ENCODE measurements at places on chromosomes 2 and 18.
A peak's percentile ranks its signal among the peaks of the same experiment; 100 is the strongest.

- H3K27ac ChIP-seq = no peak overlapping the region
- H3K4me1 ChIP-seq = peaks cover 14% of the 10 kb centered on the region
- DNase-seq = no peak
- no peaks in the 10 kb centered on the region for H3K36me3 ChIP-seq
- no peaks in the 10 kb centered on the region for H3K27me3 ChIP-seq
Observed at GRCh38 chr2:23293731-23294130, 91.2 kb upstream of the KLHL29 start.

DNA sequence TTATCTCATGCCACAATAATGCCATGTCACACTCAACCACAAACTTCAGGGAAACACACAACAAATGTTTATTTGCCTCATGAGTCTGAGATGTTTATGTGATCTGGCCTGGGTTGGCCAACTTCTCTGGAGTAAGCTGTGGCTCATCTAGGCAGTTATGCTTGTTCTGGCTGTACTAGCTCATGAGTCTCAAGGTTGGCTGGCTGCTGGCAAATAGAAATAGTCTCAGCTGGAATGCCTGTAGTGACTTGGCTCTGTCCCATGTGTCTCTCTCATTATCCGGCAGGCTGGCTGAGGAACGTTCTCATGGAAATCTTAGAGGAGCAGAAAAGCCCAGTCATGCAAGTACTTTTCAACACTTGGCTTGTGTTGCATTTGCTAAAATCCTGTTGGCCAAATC lies 234.9 kb upstream of the CDH2 start:
- H3K27ac ChIP-seq = no peak overlapping the region
- H3K4me3 ChIP-seq = no peak overlapping the region
- H3K4me1 ChIP-seq = no peaks in the 10 kb centered on the region
- no peaks in the 10 kb centered on the region for H3K36me3 ChIP-seq

DNA sequence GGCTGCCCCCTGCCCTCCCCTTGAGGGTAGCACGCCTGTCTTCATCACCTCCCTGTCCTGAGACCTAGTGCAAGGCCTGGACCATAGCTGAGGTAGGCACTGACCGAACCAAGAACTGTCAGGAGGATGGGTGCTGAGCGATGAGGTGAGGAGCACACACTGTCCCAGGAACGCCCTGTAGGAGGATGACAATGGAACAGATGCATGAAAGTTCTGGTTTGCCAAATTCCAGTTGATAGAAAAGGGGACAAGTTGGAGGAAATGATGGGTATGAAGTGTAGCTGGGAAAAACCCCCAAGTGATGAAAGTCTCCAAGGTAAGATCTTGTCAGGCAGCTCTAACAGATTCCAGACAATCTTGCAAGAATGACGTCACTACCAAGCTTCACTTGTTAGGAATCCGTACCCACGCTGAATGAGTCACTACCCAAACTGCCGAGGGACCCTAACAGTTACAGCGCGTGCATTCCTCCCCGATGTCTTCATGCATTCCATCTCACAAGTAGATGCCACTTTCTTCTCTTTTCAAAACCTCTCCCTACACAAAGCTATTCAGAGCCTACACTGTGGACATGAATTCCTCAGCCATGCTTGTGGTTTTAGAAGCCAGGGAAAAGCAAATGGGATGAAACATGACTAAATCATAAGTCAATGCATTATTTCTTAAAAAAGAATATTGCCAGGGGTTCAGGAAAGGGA lies 27.6 kb downstream of the MRPL33 start:
- DNase-seq = no peak
- peaks cover 24% of the 10 kb centered on the region for H3K4me1 ChIP-seq
- H3K4me3 ChIP-seq = no peak overlapping the region
- H3K36me3 ChIP-seq = no peaks in the 10 kb centered on the region
- peak overlapping the region; percentile 64 for H3K27ac ChIP-seq

DNA sequence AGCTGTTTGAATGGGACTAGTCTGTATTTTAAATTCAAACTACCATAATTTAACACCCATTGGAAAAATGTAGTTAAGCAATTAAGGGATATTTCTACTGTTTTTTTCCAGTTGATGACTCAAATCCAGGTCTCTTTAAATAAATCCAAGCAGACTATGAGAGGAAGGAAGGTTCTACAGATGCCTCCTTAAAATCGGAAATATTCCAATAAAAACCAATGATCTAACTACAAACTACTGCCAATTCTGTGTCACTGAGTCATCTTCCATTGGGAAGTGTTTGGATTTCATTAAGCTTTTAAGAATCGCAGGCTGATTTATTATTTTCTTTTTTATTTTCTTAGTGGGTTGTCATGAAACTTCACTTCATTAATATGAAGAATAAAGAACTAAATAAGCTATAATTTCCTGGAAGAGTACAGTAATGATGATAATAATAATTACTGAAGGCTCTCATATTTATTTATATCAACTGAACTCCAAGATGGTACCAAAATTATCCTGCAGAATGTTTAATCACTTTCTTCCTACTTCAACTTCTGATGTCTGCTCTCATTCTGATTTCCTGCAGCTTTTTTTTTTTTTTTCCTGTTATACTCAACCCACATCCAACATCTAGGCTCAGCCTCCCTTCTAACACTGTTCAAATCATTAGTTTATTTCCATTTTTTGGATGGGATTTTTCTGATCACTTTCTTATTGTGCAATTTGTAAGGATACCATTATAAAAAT lies 166.3 kb upstream of the FN1 start:
- H3K36me3 ChIP-seq = no peaks in the 10 kb centered on the region
- no peak for DNase-seq
- H3K4me1 ChIP-seq = no peaks in the 10 kb centered on the region

DNA sequence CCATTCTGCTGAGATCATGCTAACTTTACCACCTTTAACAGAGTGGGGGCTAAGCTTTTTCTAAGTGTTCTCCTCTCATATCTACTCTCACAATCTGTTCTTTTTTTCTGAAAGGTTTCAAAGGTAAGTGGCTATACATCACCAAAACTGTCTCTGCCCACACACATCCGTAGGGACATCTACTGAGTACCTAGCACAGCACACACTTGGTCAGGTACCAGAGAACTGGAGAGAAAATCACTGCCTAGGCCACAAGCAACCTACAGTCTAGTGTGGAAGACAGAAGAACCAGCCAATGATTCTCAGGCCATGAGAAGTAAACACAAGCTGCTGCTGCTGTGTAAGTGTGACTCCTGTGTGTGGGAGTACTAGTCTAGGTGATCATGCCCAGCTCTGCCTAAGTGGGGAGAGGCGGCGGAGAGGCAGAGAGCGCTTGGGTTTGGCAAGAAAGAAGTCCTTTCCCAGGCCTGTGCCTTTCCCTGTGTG lies 176.1 kb upstream of the ZFP36L2 start:
- no peak for DNase-seq
- no peaks in the 10 kb centered on the region for H3K36me3 ChIP-seq
- H3K4me1 ChIP-seq = peaks cover 8% of the 10 kb centered on the region

- H3K27ac ChIP-seq = no peak overlapping the region
- no peaks in the 10 kb centered on the region for H3K36me3 ChIP-seq
- H3K27me3 ChIP-seq = no peaks in the 10 kb centered on the region
- DNase-seq = no peak
- H3K4me1 ChIP-seq = no peaks in the 10 kb centered on the region
Observed at GRCh38 chr2:118723394-118723793, 124.1 kb downstream of the EN1 start.

DNA sequence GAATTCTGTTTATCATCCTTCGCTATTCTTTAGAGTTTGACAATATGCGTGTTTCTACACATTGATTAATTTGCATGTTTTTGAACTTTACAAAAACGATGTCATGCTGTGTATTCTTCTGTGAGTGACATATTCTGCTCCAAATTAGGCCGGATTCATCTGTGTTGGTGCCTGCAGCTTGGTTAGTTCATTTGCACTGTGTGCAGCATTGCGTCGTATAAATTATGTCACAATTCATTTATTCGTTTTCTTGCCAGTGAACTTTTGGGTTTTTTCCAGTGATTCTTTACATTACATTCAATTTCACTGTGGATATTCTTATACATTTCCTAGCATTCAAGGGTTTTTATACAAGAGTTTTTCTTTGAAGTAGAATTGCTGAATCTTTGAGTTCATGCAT lies 118.3 kb downstream of the KCNF1 start:
- no peaks in the 10 kb centered on the region for H3K36me3 ChIP-seq
- H3K4me3 ChIP-seq = no peak overlapping the region
- H3K4me1 ChIP-seq = no peaks in the 10 kb centered on the region

DNA sequence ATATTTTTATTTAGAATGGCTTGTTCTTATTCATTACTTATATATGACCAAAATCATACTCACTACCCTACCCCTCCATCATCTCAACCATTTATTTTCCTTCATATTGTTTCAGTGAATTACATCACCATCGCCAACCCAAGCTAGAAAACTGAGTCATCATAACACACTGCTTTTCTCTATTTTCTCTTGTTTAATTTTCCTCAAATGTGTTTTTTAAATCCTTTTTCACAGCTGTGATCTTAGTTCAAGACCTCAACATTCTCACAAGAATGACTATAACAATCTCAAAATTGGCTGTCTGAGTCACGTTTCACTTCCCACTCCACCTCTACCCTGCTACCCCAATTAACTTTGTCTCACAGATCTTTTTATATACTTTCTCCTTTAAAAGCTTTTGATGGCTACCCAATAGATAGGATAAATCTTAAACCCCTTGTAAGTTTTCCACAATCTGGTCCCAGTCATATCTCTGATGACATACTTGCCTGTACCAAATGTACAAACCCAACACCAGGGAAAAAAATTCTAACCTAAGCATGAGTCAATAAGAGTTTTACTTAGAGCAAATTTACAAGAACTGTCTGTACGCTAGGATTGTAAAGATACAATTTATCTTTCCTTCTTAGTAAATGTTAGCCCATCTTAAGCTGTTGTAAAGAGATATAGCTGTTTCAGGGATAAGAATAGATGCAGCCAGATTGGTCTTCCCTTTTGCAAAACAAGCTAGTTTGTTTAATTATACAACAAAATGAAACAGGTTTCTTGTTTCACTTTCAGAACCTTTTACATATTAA lies 635.1 kb upstream of the SLC39A10 start:
- H3K4me1 ChIP-seq = no peaks in the 10 kb centered on the region
- no peak overlapping the region for H3K4me3 ChIP-seq
- H3K27me3 ChIP-seq = no peaks in the 10 kb centered on the region
- no peaks in the 10 kb centered on the region for H3K36me3 ChIP-seq

DNA sequence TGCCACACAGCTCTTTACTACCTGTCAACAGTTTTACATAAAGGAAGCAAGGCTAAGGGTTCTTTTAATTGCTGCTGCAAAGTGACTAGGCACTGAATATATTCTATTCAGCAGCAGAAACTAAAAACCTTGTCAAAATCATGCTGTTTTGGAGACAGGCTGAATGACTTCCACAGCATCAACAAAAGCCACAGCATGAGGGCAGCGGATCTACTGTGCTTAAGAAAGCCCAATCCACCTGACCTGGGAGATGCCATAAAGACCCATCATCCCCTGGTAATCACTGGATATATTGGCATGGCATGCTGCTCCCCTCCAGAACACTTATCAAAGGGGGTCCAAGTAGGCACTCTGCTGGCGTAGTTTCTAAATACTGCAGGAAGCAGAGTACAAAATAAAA lies 715.1 kb upstream of the SLC8A1 start:
- H3K27me3 ChIP-seq = no peaks in the 10 kb centered on the region
- no peak overlapping the region for H3K4me3 ChIP-seq
- H3K36me3 ChIP-seq = no peaks in the 10 kb centered on the region
- no peak overlapping the region for H3K27ac ChIP-seq
- no peak for DNase-seq
- H3K4me1 ChIP-seq = no peaks in the 10 kb centered on the region

GRCh38 chr2:45699032-45699658 lies 47.7 kb downstream of the PRKCE start:
- no peaks in the 10 kb centered on the region for H3K36me3 ChIP-seq
- H3K27ac ChIP-seq = no peak overlapping the region
- DNase-seq = no peak
- no peaks in the 10 kb centered on the region for H3K27me3 ChIP-seq

GRCh38 chr2:106555053-106555452 lies 67.9 kb downstream of the CD8B2 start:
- H3K4me3 ChIP-seq = no peak overlapping the region
- no peaks in the 10 kb centered on the region for H3K36me3 ChIP-seq
- no peak overlapping the region for H3K27ac ChIP-seq
- DNase-seq = no peak

DNA sequence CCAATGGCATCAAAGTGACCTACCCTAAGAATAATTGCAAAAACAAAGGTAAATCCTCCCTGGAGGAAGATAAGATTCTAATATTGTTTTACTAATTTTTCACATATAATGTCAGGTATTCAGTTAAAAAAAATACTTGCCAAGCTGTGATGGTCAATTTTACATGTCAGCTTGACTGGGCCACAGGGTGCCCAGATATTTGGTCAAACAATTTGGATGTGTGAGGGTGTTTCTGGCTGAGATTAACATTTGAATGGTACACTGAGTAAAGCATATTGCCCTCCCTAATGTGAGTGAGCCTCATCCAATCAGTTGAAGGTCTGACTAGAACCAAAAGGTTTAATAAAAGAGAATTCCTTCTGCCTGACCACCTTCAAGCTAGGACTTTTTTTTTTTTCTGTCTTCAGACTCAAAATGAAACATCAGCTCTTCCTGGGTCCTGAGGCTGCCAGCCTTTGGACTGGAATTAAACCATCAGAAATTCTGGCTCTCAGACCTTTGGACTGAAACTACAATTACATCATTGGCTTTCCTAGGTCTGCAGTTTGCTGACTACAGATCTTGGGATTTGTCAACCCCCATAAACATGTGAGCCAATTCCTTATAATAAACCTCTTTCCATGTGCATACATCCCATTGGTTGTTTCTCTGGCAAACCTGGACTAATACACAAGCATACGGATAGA lies 65.4 kb downstream of the LDAH start:
- H3K4me1 ChIP-seq = no peaks in the 10 kb centered on the region
- no peak overlapping the region for H3K4me3 ChIP-seq
- H3K36me3 ChIP-seq = no peaks in the 10 kb centered on the region
- H3K27ac ChIP-seq = no peak overlapping the region
- DNase-seq = no peak

DNA sequence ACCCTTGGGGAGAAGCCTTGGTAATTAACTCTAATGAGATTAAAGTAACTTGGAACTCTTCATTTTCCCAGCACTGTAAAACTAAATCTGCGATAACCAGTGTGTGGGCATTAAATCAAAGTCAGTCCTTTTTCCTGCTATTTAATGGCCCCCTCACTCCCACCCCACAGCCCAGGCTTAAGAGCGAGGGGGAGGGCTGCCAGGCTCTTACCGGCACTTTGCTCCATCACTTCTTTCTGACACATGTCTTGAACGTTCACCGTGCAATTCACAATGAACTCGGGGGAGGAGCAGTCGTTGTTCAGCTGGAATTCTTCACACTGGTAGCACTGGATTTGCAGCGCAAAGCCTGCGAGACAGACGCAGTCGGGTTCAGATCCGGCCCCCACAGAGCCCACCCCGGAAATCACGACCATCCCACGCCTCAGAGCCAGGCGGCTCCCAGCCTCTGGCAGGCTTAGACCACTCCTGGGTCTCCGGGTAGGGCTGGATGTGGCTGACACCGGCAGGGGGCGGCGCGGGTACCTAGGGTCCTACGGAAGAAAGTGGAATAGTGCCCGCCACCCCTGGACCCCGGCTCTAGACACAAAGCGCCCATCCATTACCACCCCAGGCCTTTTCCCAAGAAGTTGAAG lies 1.7 kb downstream of the LYPD1 start:
- no peak overlapping the region for H3K27ac ChIP-seq
- peak overlapping the region; percentile 53 for H3K4me3 ChIP-seq
- H3K27me3 ChIP-seq = peaks cover 25% of the 10 kb centered on the region
- H3K36me3 ChIP-seq = no peaks in the 10 kb centered on the region

Data from upper lobe of left lung (tissue), 6 donors.